NCI-H82 (cell line): ENCODE measurements at places on chromosomes 13 and 19.

DNA sequence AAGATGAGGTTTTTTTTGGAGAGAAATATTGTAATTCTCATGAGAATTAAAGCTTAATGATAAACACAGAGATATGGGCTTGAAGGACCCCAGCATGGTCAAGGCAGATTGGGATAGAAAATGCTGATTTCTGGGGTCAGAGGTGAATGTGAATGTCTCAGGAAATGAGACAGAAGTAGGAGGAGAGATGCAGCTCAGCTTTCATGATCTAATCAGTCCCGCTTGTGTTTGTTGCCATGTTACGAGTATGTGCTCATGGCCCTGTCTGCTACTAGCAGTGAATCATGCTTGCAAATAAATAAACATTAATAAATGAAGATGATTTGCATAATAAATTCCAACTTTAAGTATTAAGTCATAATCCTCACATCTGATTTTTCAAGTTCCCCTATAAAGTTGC, 23.0 kb upstream of the NDFIP2 start:
- DNase-seq, result no peak

GRCh38 chr19:8635422-8635821, 5.0 kb downstream of the NFILZ start:
- no peak for DNase-seq

- DNase-seq, result peak; percentile 10
Observed at GRCh38 chr19:56838909-56839651, 1.4 kb downstream of the PEG3 start.

- no peak for DNase-seq
Observed at GRCh38 chr13:103953859-103954258, 887.6 kb upstream of the SLC10A2 start.

- no peak for DNase-seq
Observed at GRCh38 chr13:58869566-58869965, 1238.0 kb downstream of the PCDH17 start.

DNA sequence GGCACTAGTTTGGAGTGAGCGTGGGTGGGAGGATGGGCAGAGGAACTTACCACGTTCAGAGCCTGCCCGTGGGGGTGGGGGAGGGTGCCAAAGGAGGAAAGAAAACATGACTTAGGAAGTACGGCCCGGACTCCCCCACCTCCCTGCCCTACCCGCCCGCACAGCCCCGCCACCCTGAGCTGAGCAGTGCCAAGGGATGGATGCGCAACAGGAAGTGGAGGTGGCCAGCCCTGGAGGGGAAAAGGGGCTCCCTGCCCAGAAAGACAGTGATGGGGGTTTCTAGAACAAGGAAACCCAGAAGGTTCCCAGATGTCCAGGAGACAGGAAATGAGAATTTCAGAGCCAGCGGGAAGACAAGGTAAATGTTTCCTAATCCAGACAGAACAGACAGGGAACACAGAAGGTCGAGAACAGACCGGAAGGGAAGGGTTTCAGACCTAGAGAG, 6.3 kb downstream of the TEAD2 start:
- DNase-seq, result no peak

GRCh38 chr19:46082728-46083050, 41.8 kb downstream of the IGFL3 start:
- DNase-seq, result no peak

GRCh38 chr13:46544811-46545210, 8.2 kb upstream of the LRCH1 start:
- DNase-seq, result no peak

- peak; percentile 89 for DNase-seq
Observed at GRCh38 chr13:87669379-87669978, 1.7 kb upstream of the SLITRK5 start.

GRCh38 chr13:33524086-33524485, 238.5 kb upstream of the STARD13 start:
- DNase-seq, result no peak

GRCh38 chr13:93146584-93147297, 79.9 kb upstream of the GPC6 start:
- DNase-seq, result no peak

DNA sequence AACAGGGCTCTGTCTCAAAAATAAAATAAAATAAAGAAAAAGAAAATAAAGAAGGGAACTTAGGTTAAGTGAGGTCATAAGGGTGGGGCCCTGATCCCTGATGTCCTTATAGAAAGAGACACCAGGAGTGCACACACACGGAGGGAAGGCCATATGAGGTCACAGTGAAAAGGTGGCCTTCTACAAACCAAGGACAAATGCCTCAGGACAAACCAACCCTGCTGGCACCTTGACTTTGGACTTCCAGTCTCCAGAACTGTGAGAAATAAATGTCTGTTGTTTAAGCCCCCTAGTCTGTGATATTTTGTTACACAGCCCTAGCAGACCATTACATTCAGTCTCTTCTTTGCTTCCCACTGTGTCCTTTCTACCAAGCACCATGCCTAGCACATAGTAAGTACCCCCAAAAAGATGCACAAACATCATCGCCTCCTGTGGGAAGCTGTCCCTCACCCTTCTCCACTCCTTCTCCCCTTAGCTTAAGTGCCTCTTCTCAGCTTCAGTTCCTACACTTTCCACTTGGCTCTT, 8.4 kb upstream of the ZBTB32 start:
- no peak for DNase-seq

DNA sequence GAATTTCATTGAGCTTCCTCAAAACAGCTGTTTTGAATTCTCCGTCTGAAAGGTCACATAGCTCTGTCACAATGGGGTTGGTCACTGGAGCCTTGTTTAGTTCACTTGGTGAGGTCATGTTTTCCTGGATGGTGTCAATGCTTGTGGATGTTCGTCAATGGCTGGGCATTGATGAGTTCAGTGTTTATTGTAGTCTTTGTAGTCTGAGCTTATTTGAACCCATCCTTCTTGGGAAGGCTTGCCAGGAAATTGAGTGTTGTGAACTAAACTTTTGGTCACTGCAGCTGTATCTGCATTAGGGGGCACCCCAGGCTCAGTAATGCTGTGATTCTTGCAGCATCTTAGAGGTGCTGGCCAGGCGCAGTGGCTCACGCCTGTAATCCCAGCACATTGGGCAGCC, 22.0 kb downstream of the BLOC1S3 start:
- peak; percentile 58 for DNase-seq

DNA sequence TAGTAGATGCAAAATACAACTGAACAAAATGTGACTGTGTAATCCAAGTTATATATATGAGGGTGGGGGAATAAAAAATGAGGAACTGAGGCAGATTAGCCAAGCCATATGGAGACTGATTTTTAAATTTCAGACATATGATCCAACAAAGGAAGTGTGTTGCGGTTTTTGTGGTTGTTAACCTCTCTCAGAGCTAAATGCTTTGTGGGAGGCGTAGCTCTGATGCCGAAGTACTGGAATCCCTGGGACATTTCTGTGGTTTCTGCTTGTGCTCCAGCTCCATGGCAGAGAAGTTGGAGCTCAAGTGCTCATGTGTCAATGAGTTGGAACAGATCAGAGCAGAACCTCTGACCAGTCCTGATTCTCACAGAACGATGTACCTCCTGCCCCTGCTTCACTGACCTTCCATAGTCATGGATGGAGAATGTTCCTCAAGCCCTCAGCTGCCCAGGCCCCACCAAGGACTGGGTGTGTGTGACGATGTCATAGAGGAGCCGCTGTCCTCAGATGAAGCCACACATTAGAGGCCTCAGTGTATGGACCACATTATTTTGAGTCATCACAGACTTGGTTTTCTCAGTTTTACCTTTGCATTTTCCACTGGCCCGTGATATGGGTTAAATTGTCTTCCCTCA, 107.6 kb downstream of the SOX1 start:
- DNase-seq, result no peak
